NCI-H146 (cell line): ENCODE measurements at places on chromosomes 3 and 15.
A peak's percentile ranks its signal among the peaks of the same experiment; 100 is the strongest.

DNA sequence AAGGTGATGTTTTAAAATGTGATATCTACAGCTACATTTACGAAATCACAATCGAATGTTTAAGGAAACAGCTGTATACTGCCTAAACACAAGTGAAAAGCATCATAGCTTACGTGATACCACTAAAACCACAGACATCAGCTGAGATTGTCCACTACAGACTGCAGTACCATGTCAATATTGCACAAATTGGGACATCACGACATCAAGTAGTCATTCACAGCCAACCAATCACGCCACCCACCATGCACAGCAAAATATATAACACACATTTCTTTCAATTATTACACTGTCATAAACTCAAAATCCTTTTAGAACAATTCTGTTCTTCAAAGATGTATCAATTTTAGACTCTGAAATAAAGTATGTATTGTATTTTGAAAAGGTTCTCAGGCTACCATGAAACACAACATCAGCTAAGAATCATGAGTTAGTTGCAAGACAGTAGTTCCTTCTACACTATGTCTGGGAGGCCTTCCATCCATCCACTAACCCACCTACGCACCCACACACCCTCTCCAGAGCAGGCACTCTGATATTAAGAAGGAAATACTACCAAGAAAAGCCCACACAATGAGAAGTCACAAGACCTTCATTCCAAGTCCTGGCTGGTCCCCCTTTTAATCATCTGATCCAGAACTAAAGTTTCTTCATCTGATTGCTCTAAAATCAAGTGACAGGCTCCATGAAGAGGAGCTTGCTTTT lies 3.1 kb downstream of the DMXL2 start:
- no peak for DNase-seq

DNA sequence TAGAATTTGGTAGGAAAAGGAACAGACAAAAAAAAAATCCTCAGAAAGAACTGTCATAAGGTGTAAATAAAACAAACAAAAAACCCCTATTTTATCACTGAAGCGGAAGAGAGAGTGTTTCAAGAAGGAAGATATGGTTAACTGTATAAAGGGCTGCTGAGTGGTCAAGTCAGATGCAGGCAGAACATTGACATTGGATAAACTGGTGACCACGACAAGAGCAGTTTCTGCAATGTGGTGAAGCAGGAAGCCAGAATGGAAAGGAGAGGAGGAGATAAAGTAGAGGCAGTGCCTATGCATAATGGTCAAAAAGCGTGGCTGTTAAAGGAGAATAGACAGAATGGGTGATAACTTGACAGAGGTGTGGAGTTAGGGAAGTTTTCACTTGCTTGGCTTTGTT lies 75.3 kb downstream of the CYP19A1 start:
- no peak for DNase-seq

DNA sequence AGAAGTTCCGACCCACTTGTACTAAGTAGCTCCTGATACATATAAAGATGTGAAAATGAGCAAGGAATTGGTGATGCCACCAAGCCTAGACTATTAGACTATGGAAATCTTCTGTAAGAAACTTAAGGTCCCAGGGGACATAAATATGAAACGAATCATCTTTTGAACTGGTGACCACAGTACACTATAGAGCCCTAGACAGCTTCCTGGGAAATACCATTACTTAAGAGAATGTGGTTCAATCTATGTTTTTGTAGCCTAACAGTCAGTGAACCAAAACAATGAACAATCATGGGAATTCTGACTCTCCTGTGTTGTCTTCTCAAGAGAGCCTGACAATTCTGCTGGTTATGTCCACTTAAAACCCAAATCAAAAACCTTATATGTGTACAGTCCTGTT lies 191.6 kb downstream of the GREM1 start:
- no peak for DNase-seq

DNA sequence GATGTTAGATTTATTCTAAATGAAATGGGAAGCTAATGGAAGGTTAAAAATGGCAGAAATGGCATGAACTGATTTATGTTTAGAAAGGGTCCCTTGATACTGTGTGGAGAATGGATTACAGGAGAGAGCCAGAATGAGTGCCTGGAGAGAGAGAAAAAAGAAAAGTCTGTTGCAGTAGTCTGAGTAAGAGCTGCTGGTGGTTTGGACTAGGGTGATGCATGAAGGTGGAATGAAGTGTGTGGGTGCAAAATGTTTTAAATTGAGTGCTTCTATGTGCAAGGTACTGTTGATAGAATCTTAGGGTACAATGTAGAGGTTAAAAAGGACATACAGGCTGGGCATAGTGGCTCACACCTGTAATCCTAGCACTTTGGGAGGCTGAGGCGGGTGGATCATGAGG lies 11.4 kb upstream of the MGA start:
- no peak for DNase-seq

DNA sequence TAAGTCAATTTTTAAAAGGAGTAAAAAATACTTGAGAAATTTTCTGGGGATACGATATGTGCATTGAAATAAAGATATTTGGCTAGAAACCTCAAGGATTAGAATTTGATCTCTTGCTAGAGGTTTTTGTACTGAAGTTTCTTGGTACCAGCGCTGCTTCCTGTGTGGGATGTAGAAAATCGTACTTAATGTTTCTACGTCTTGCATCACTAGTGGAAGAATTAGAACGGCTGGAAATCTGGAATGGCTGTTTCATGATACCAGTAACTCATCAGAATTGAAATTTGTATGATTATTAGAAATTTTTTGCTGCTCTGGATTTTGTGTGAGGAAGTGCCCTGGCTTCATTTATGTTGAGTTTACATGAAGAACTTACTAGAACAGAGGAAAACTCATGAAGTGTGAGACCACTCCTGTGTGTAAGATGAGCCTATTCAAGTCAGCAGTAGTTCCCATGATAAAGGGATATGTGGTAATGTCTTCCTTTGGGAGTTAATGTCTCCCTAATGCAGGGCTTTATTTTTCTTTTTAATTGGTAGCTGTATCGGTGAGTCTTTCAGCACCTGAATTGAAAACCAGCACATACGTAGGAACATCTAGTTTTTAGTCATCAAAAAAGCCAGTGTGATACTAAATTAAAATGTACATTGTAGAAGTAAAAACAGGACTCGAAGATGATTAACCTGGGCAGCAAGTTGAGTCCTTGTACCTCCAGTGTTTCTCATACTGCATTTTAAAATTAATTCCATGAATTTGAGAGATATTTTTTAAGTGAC lies 3.2 kb downstream of the KBTBD8 start:
- no peak for DNase-seq

DNA sequence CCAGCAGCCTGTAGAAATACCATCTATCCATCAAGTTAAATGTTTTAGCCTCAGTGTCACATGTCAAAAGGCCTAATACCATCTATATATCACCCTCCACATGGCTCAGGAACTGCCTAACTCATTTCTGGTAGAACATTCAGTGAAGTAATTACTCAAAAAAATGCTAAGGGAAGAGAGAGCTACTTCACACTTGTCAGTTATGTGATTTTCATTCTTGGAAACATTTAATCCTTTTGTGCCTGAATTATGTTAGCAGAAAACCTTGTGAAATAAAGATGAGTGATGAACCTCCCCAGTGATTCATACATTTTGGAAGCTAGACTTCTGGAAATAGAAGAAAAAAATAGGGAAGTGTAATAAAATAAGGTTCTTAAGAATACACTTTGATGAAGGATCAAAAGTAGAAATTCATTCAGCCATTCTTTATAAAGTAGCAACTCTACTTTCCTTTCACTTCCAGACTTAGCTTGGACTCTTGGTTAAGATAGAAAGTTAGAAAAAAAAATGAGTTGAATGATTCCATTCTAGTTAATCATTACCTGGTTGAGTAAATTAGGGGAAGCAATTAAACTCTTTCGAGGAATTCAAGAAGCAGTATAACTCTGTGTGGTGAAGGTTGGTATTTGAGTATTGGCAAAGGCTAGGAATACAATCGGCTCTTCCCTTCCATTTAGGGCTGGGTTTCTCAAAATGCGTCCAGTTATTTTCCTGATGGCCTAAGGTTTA lies 3.6 kb downstream of the OTOL1 start:
- DNase-seq: no peak

- peak; percentile 62 for DNase-seq
These were observed 10.2 kb downstream of the MRPS22 start for GRCh38 chr3:139353920-139354556.

- DNase-seq: no peak
These were observed 162.2 kb downstream of the APBA2 start for GRCh38 chr15:29048011-29048410.

GRCh38 chr3:138373087-138373735 lies 24.8 kb downstream of the MRAS start:
- no peak for DNase-seq

DNA sequence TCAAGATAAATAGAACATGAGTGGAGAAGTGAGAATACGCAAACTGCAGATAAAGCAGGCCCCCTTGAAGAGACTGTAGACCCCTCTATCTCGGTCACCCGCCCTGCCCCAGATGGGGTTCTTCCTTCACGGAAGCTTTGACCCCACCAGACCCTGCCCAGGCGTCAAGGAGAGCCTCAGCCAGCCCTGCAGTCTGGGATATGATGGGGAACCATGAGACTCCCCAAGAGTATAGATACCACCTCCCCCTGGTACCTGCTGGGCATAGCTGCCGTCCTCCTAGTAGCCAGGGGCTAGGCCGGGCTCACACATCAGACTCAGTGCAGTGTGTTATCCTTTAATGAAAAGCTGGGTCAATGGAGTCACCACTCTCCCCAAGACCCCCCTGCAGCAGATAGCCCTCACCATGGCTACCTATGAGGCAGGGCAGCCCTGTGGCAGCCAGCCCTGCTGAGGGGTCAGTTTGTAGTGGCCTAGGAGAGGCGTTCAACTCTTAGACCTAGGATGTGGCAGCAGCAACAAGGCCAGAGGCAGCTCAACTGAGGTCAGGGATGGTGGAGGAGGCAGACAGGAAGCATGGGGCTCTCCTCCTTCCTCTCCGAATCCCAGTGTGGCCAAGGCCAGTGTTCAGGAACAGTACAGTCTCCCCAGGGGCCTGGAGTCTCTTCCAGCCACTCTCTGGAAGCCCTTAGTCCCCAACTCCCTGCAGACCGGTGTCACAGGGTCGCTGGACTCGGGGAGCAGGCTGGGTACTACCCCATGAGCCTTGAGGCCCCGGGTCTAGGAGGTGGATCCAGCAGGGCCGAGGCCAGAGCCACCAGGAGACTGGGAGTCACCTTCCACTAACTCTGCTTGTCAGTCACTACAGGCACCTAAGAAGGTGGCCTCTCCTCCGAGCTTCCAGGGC lies 26.1 kb downstream of the PLXNB1 start:
- DNase-seq: no peak

DNA sequence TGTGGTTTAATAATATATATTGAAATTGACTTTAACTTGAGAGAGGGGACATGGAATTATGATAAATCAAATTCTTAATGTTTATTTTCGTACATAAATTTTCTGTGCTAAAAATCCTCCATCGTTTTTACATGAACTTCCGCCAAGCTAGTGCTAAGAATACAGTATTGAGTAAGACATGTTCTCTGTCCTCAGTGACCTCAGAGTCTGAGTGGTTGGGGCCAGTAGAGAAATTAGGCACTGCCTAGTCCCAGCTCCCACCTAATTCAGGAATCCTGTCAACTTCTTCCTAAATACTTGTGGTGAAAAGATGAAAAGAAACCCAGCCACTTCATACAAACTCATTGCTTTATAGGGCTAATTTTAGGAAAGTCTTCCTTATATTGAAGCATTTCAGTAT lies 110.3 kb downstream of the PPP2R3A start:
- DNase-seq: no peak

- DNase-seq: peak; percentile 56
These were observed 2.1 kb downstream of the CD47 start for GRCh38 chr3:108088697-108089096.

- DNase-seq: no peak
These were observed 10.8 kb downstream of the WDR5B start for GRCh38 chr3:122405015-122405414.

GRCh38 chr15:97030251-97030650 lies 699.8 kb downstream of the NR2F2 start:
- no peak for DNase-seq

GRCh38 chr15:92161039-92161670 lies 232.5 kb upstream of the ST8SIA2 start:
- DNase-seq: no peak

GRCh38 chr3:150761831-150762661 lies 923 bp downstream of the SIAH2 start:
- peak; percentile 75 for DNase-seq

DNA sequence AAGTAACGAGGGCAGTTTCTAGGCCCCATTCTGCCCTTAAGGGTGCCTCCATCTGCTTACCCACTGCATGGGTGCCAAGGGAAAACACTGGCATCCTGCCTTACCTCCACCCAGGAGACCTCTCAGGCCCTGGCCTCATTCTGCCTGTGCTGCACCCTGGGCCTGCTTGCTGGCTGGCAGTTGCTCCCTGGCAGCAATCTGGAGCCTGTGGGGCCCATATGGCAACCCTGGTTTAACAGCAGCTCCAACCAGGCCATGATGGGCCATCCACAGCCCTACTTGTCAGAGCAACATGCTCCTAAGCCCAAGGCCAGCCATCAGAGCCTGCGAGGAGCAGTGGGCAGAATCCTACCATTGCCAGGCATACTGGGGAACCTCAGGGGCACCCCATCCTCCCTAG lies 3.7 kb downstream of the C3orf18 start:
- no peak for DNase-seq
